ENCODE measurements at places on chromosomes 12 and 14.

DNA sequence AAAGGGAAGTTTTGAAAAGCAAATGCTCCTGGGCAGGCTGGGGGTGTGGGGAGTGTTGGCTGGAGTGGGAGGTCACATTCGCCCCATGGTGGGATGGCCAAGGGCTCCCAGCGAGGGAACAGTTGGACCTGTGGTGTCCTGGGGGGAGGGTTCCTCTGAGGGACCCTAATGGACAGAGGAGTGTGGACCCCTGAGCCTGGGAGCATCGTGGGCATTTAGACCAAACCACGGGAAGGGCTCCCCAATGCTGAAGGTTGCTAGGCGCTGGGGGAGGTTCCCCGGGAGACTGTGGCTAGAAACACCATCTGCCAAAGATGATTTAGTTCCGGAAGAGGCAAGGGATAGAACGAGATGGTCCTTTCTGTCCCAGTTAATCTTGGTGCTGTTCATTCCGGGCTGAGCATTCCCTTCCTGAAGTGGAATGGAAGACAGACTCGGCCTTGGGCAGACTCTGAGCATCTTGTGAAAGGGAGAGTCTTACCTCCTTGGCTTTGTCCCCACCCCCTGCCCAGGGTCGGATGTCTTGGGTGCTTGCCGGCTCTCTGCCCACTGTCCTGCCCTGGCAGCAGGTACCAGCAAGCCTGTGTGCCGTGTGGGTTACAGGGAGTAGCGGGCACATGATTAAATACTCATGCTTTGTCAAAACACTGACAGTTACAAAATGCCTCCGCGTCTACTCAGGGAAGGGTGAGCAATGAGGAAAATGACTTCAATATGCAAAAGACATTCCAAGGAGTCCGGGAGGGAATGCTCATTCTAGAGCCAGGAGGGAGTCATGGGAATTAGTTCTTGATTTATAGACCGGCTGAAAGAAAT is 215.9 kb downstream of the CACNA1C start:
- no peak for DNase-seq

- no peak for DNase-seq
Observed at GRCh38 chr12:118124333-118124874, 11.5 kb upstream of the PEBP1 start.

DNA sequence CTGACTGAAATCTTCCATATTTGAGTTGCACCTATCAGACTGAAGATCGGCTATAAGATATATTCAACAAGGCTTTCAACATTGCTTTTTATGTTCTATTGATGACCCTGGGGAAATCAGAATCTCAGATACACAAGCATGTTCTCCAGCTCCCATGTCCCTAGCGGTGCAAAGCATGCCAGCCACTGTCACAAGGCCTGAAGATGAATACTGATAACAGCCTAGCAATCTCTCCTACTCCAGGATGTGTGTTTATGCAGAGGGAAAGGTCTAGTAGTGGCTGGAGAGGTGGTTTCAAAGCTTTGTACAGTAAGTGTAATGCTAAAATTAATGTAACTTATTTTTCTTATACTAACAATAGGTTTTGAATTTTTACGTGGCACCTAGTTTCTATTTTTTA is 64.6 kb downstream of the SOX5 start:
- DNase-seq = no peak

DNA sequence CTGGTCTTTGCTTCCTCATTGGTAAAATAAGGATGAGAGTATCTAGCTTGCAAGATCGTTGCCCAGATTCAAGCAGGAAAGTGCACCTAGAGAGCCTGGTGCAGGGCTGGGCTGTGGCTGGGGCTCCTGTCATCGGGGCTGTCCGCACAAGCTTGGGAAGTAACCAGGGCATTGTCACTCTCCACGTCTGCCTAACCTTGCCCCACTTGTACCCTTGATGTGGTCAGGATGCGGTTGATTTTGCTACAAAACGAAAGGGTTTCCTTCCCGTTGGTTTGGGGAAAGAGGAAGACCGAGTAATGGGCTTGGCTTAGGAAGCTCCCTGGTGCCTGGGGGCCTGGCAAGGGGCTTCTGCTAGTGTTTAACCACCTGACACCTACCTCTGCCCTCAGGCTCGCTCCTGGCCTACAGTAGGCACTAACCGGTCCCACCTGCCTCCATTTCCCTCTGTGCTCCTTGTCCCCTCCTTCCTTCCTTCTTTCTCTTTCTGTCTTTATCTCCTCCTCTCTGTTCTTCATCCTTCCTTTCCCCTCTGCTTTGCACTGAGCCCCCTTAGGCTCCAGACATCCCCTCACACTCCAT is 21.8 kb downstream of the MVK start:
- DNase-seq = no peak

- DNase-seq = no peak
Observed at GRCh38 chr12:79206871-79207270, 342.3 kb downstream of the SYT1 start.

DNA sequence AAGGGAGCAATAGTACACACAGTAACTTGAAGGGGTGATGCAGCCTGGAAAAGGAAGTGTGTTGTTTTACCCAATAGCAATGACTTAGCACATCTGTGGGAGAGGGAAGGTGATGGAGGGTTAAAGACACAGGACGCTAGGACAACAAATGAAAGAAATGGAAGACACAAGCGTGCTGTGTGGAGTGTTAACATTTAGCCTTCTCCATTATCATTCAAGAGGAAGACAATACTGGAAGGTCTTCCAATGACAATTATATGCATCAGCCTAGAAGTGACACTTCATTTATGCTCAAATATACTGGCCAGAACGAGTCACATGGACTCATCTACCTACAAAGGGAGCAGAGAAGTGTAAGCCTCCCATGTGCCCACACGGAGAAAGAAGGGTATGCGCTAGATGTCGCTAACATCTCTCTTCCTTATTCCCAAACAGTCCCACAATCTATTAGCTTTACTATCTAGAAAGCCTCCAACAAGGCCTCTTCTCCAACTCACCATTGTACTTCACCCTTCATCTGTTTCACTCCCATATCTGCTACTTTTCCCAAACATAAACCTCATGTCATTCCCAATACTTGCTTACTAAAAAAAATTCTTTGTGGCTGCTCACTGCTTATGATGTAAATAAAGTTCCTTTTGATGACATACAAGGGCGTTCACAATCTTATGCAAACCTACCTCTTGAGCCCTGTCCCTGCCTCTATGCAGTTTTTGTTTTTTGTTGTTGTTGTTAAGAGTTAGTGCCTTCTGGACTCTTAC is 20.3 kb downstream of the PPM1H start:
- no peak for DNase-seq

DNA sequence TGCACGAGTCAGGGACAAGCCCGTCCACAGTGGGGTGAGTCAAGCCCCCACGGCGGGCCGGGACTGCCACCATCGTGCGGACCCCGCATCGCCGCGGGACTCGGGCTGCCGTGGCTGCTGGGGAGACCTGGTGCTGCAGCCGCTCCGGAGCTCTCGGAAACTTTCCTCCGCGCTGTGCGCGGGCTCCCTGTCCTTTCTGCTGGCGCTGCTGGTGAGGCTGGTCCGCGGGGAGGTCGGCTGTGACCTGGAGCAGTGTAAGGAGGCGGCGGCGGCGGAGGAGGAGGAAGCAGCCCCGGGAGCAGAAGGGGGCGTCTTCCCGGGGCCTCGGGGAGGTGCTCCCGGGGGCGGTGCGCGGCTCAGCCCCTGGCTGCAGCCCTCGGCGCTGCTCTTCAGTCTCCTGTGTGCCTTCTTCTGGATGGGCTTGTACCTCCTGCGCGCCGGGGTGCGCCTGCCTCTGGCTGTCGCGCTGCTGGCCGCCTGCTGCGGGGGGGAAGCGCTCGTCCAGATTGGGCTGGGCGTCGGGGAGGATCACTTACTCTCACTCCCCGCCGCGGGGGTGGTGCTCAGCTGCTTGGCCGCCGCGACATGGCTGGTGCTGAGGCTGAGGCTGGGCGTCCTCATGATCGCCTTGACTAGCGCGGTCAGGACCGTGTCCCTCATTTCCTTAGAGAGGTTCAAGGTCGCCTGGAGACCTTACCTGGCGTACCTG is 1.1 kb downstream of the PDE3A start:
- DNase-seq = no peak

- no peak for DNase-seq
Observed at GRCh38 chr14:86714575-86714974, 1184.6 kb downstream of the FLRT2 start.

GRCh38 chr12:25287610-25288009 is 36.9 kb upstream of the KRAS start:
- no peak for DNase-seq

DNA sequence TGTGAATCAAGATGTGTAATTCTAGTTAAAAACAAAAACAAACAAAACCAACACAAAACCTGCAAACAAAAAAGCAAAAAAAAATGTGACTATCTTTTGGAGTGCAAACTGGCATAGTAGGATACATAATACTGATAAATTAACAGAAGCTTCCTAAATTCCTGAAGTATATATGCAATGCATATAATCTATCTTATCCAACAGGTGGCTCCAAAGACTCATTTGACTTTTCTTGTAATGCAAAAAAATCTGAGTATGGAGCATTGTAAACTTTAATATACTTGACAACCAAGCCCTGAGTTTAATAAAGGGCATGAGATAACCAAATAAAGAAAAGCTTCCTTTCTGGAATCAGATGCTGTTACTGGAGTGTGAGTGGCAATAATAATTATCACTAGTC is 1003.6 kb downstream of the FSCB start:
- DNase-seq = no peak

DNA sequence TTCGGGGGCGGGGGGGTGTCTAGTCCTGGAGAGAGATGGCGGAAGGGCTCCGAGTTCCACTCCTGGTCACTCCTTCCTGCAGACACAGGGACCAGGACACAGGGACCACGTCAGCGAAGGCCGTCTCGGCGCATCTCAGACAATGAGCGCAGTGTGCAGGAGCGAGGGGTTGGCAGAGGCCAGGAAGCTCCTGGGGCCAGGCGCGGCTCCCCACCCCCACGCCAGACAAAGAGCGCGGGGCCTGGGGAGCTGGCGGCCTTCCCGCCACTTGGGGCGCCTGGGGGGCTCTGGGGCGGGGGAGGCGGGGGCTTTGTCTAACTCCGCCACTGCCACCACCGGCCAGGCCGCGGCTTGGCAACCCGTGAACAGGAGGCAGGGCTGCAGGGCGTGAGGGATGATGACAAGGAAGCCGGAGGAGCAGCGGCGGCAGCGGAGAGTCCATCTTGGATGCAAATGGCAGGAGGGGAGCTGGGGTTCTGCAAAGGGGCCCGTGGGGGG is 2.2 kb downstream of the CDK2AP1 start:
- DNase-seq = no peak

GRCh38 chr12:25687226-25687625 is 134.1 kb upstream of the LMNTD1 start:
- DNase-seq = no peak

GRCh38 chr12:43482311-43483085 is 69.5 kb downstream of the ADAMTS20 start:
- no peak for DNase-seq

DNA sequence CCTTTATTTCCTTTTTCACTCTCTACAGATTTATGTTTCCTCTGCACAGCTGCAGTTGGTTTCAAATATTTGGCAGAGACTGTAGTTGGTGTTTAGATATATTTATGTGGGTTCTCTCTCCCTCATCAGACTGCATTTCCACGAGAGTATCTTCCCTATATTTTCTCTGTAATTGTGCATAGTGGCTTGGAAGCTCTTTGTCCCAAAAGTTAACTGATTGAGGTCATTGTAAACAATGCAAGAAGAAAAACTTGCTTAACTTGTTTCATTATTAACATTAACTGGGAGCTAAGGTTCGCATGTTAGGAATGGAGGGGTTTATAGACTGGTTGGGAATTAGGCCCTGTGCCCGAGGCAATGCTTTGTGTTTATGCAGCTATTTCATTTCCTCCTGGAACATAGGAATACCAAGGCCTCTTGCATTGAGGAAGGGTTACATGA is 216.9 kb upstream of the HMGA2 start:
- DNase-seq = no peak

GRCh38 chr12:50201987-50202521 is 34.9 kb upstream of the CERS5 start:
- DNase-seq = no peak

DNA sequence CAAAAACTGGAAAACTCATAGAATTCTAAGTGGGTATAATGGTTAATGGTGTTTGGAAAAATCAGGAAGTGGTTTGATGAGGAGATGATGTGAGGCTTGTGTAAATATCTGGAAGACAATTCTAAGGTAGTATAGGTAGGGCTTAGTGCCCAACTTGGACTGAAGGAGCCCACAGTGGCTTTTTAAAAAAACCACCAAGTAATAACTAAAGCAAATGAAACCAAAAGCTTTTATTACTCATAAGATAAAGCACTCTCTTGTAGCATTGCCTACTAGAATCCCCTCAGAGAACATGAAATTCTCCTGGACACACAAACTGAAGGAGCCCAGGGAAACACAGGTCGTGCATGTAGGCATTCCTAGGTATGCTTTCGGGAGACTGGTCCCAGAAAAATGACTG is 324.5 kb downstream of the NELL2 start:
- no peak for DNase-seq

DNA sequence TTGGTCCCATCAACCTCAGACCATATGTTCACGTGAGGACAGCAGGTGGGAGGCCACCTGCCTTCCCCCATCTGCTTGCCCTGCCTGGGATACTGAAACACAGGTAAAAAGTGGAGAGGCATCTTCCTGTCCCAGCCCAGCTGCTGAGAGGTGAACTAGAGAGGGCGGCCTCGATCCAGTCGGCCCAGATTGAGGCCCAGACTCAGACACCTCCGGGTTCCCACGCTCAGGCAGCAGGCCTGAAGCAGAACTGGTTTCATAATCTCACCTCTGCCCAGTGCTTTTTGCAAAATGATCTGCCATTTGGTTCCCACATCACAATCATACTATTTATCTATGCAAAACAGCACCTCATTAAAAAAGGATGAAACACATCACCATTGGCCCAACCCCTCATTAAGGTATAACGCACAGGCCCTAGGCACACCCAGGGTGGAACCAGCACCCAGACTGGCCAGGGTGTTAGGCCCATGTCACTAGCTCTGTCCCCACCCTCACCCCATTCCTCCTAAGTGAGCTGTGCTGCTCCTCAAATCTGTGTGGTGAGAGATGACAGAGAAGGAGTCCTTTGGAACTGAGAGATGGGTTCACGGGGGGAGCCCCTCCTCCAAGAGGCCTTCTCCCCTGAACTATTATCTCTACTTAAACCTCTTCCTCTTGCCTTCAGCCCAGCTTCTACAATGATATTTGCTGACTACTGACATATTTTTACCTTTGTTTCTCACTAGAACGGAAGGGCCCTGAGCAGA is 81.1 kb downstream of the ZFP36L1 start:
- no peak for DNase-seq

- no peak for DNase-seq
Observed at GRCh38 chr12:105083551-105084105, 630 bp downstream of the ALDH1L2 start.

DNA sequence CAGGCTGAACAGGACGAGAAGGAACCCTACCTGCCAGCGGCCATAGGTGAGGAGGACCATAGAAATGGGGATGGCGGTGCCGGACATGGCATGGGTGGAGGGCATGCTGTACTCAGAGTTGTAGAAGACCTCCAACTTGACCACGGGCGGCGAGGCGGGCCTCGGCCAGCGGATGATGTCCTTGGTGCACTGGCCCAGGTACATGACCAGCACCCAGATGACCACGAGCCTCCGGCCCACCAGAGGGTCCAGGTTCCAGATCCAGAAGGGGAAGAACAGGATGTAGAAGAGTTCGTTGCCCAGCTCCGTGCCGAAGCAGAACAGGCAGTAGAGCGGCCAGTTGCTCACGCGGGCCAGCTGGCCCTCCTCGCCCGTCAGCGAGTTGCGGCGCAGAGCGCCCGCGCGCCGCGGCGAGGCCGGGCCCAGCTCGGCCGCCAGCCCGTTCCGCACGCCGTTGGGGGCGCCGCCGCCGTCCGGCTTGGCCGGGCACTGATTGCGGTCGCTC is 582 bp downstream of the SGPP1 start:
- no peak for DNase-seq

- DNase-seq = no peak
Observed at GRCh38 chr14:100299238-100299560, 7.0 kb downstream of the SLC25A29 start.

- no peak for DNase-seq
Observed at GRCh38 chr14:103356024-103356682, 22.1 kb downstream of the EIF5 start.
